ENCODE measurements at places on chromosomes 5 and 9.

- no peak for DNase-seq
Measured at GRCh38 chr9:75104607-75105006, 16.3 kb downstream of the OSTF1 start.

DNA sequence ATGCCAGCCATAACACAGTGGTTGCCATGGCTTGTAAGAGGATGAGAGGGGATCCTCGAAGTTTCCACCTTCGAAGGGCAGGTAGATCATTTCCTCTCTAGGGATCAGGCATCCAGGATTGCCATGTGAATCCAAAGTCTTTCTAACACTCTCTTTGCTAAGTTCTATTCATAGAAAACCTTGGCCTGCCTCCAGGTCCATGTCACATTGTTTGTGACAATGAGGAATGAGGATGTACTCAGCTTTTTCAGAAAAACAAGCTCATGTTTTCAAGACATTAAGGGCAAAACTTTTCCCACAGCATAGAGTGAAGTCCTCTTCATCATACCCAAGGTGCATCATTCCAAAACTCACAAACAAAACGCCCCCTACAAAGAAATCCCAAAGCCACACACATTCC, 19.6 kb downstream of the ESM1 start:
- DNase-seq: no peak

GRCh38 chr5:68821056-68821455, 272.8 kb upstream of the SLC30A5 start:
- DNase-seq: no peak

- DNase-seq: no peak
Measured at GRCh38 chr5:171577042-171577758, 157.8 kb downstream of the FGF18 start.

DNA sequence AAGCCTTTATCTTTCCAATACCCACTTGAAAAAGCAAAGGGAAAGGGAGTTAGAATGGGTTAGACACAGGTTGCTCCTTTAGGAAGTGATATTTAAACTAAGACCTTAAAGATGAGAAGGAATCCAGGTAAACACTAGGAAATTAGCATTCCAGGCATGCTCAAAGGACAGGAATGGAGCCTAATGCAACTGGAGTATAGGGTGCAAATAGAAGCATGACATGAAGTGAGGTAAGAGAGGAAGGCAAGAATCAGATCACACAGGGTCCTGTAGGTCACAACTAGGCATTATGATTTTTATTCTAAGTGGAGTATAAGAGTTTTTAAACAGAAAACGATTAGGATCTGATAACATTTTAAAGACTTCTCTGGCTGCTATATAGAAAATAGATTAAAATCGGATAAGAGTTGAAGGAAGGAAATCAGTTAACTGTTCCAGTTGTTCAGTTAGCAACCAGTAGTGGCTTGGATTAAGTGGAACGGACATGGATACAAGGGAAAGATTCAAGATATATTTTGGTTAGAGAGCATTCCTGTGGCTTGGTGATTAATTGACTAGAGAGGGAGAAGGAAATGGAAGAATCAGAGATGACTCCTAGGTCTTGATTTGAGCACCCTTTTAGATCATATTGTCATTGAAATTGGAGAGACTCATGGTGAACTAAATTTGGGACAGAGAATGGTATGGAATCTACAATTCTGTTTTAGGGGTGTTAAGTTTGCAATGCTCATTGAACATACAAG, 95.9 kb downstream of the FBXO4 start:
- DNase-seq: no peak

- DNase-seq: no peak
Measured at GRCh38 chr9:106420511-106420944, 442.4 kb upstream of the ZNF462 start.

DNA sequence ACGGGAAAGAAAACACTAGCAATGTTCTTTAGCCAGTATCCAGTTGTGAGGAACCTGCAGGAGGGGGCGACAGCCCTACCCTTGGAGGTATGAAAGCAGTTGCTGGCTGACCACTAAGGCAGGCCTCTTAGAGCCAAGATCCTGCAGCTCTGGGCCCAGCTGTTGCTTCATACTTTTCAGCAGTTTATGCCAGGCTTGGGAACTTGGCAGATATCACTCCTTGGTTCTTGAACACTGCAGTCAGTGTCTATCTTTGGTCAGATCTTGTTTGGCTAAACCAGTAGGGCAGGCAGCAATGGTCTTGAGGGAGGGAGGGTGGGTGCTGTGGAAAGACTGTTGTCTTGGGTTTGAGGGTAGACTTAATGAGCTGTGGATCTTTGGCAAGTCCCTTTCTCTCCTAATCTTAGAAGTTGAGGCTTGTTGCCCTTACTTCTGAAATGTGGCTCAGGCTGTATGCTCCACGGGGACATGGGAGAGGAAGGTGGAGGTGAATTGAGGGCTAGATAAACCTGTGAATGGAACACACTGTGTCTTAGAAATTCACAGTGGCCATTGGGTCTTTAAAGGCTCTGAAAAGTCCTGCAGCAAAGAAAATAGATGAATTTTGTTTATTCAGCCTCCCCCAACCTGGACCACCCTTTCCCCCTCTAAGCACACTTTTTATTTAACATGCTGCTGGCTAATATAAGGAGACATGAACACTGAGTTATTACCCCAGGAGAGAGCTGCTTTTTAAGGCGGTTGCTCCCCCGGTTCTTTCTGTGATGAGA, 37.5 kb downstream of the ZNF618 start:
- DNase-seq: no peak

DNA sequence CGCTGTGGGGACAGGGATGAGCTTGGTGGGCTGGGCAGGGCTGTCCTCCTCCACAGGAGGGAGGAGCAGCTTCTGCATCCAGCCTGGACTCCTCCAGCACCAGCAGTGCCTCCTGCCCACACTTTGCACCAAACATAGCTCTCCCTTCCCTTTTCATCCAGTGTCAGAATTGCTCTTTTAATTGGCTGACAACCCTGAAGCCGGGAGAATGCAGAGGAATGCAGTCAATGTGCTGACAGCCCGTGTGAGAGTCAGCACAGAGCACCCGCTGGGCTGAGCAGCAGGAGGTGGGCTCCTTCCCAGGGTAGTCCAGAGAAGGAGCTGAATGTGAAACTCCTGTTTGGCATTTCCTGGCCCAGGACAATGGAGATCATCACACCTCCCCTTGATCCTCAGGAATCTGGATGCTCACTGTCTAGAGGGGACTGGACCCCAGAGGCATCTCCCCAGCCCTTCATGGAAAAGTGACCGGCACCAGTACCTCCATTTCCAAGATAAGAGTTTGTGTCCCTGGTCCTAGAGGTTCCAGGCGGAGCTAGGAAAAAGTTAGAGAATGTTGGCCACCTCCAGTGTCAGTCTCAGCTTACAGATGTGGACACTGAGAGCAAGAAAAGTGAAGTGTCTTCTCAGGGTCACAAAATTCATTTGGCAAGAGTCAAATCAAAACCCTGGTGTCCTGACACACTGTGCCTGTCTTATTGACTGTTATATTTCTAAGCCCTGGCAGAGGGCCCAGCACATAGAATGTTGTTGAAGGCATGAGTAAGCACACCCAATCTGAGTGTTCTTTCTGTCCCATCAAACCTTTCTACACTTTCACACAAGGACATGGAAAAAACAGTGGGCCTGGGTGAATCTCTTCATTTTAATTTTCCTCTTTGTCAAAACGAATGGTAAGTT, 202.1 kb downstream of the SNX18 start:
- DNase-seq: no peak

GRCh38 chr5:63398346-63398745, 563.9 kb downstream of the HTR1A start:
- no peak for DNase-seq

GRCh38 chr5:130112246-130112645, 208.0 kb downstream of the CHSY3 start:
- DNase-seq: no peak

GRCh38 chr9:14533867-14534640, 159.2 kb downstream of the ZDHHC21 start:
- no peak for DNase-seq

DNA sequence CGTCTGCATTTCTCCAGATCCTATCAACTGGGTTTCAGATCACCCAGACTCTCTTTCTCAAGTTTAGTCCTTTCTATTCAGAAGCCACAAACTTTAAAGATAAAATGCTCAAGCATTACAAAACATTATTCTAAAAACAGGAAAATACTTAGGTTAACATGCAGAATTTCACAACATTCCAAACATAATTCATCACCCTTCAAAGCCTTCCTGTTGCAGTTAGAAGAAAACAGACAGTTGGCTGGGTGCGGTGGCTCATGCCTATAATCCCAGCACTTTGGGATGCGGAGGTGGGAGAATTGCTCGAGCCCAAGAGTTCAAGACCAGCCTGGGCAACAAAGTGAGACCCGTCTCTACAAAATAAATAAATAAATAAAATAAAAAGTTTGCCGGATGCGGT, 7.7 kb upstream of the OCLN start:
- no peak for DNase-seq

GRCh38 chr9:113151696-113152630, 1.2 kb downstream of the SLC31A2 start:
- DNase-seq: no peak

GRCh38 chr5:138536665-138537315, 6.2 kb downstream of the ETF1 start:
- DNase-seq: no peak

DNA sequence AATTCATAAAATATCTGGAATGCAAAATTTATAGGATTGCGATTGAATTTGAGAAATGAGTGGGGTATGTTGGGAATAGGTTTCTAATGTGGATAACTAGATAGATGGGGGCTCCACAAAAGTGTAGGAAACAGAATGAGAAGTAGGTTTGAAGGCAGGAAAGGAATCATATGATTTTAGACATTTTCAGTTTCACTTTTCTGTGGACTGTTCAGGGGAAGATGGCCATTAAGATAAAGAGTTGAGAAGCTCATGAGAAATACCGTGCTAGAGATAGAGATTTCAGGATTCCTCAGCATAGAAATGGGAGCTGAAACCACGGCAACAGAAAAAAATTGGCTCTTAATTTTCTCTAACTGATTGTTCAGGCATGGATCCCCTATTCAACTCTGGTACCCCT, 163.4 kb upstream of the CD180 start:
- no peak for DNase-seq

GRCh38 chr5:589173-589572, 23.0 kb upstream of the CEP72 start:
- DNase-seq: no peak
